Right renal cortex interstitium (tissue), 3 donors: ENCODE measurements at places on chromosomes 12 and 14.

- no peak for DNase-seq
Measured at GRCh38 chr14:68672609-68673285, 120.1 kb downstream of the ZFP36L1 start.

GRCh38 chr12:113366827-113367226, 8.4 kb downstream of the PLBD2 start:
- DNase-seq = no peak

- DNase-seq = no peak
Measured at GRCh38 chr12:104137001-104137901, 759 bp downstream of the NFYB start.

DNA sequence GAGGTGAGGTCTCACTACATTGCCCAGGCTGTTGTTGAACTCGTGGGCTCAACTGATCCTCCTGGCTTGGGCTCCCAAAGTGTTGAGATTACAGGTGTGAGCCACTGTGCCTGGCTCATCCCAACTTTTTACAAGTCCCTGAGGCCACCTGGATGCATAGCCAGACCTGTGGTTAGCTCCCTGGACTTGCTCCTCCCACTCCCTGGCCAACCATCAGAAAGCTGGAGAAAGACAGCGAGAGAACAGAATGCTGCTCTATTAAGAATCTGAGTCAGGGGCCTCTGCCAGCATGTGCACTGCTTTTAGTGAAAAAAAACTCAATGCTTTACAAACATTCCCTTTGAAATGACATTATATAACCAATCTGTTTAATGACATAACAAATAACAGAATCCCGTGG, 78.2 kb downstream of the RBM19 start:
- no peak for DNase-seq

DNA sequence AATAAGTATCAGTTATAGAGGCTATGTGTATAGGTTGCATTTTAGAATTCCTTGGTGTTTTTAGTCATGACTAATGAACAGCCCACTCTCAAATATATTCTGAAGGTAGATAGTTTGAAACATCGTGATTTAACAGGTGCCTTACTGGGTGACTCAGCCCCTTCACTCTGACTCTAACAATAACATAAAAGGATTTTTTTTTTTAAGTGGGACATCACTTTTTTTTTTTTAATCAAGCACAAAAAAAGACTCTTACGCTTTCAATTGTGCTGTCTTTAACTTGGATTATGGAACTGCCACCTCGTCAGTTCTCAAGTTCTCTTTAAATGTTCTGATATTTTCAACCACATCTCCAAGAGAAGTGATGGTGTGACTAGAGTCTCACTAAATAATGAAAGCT, 46.6 kb downstream of the PPFIA2 start:
- no peak for DNase-seq

GRCh38 chr12:114399664-114400211, 6.2 kb downstream of the TBX5 start:
- DNase-seq = peak; percentile 61

DNA sequence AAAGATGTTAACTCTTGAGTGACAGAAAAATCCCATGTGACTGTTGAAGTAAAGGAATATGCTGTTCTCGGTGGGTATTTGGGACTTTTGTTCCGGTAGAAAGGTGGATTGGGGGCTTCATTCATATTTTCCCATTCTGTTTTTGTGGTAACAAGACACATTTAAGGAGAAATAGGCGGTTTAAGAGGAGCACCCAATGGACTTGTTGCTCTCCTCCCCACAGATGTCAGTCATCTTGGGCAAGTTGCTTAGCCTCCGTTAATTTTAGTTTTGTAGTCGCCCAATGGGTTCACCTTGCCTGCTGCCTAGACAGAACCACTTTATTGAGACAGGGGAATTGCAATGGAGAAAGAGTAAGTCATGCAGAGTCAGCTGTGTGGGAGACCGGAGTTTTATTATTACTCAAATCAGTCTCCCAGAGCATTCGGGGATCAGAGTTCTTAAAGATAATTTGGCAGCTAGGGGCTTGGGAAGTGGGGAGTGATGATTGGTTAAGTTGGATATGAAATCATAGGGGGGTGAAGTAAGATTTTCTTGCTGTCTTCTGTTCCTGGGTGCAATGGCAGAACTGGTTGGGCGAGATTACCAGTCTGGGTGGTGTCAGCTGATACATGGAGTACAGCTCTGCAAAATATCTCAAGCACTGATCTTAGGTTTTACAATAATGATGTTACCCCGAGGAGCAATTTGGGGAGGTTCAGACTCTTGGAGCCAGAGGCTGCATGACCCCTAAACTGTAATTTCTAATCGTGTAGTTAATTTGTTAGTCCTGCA, 50.3 kb downstream of the SLC38A1 start:
- DNase-seq = no peak
